Activated T-cell treated with anti-CD3 and anti-CD28 coated beads, Interleukin-2, amount 50 U/mL, for 4 hours (primary cell): ENCODE measurements at places on chromosomes 3 and 15. TPM values are rescaled to one million over a fixed set of nuclear protein-coding genes. Genes with fewer than 3 reads are reported as not detected.

GOLGA8G gene
- total RNA-seq = not detected

CIB2 gene
- 2.0 TPM for total RNA-seq

SLC35G2 gene
- total RNA-seq = 1.1 TPM

ZNF662 gene
- total RNA-seq = 1.4 TPM

P2RY12 gene
- total RNA-seq = not detected

FBXW12 gene
- total RNA-seq = not detected

CIDEC gene
- total RNA-seq = not detected

EBLN2 gene
- 3.2 TPM for total RNA-seq

DNA sequence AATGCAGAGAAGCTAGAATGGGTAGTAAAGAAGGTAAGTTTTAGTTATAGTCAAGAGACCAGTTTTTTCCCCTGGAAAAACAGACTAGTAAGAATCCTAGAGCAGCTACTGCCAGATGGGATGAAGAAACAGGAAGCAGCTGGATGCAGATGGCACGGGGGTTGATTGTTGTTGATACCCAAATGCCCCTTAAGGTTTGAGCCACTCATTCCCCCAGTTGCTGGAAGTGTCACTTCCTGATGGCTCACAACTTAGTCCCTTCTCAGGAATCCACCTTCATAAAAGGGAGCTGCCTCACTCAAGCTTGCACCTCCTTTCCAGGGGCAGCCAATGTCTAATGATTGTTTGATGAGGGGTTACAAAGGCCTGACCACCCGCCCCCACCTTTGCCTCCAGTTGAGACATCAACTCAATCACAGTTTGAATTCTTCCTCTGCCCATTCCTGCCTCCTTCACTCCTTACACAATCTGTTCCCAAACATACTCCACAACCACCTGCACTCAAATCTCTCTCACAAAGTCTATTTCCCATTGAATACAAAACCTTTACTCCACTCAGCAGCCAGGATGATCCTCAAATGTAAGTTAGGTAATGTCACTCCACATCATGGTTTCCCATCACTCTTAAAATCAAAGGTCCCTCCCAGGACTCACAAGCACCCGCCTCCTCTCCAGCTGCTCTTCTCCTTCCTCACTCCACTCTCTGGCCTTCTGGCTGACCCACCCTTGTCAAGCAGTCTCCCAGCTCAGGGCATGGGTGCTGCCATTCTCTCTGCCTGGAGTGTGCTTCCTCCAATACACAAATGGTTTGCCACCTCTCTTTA lies 450.1 kb upstream of the THBS1 start:
- DNase-seq = no peak

DNA sequence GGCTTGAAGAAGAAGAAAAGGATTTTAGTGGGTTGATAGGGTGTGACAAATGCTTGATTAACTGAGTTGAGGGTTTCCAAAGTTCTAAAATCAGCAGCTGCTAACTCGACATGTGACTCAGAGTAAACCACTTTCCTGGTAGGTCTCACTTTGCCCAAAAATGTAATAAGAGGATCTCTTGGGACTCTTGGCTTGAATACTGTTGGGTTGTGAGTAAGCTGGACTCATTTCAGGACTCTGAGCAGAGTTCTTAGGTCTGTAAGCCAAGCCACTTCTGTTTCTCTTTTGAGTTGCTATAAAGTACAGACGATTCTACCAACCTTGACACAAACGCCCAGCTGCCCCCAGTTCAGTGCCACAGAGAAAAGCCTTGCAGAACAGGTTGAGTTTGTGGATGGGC lies 241.1 kb downstream of the ZNF621 start:
- no peak for DNase-seq

DNA sequence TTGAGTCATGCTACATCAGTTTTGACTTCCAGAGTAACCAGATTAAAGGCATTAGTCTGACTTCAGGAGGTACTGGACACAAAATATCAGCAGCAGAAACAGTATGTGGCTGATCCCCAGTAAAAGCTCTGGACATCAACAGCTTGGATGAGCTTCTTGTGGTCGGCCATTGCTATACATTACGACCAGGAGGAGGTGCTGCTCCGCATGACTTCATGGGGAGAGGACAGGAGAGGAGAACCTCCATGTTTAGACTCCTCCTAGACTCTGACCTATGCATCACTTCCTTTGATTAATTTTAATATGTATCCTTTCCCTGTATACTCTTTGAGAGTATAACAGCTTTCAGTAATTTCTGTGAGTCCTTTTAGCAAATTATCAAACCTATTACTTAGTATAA lies 285.6 kb upstream of the ARHGEF26 start:
- no peak for DNase-seq

- no peak for DNase-seq
These were observed 96.9 kb downstream of the ZPLD1 start for GRCh38 chr3:102531686-102532085.

DNA sequence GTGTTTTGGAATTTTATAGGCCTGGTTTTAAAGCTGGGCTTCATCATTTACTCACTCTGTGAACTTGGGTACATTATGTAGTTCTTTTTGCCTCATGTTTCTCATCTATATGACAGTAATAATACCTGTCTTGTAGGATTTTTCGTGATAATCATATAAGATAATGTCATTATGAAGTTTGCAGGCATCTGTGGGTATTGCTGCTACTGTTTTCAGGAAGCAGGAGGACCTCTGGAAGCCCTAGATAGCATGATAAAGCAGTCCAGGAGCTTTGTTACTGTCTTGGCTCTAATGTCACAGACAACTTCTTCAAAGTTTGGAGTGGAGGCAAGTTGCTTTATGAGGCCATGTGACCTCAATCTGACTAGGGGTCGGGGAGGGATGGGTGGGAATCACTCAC lies 145.0 kb upstream of the MEIS2 start:
- no peak for DNase-seq

GRCh38 chr15:64544450-64544849 lies 84.1 kb downstream of the ZNF609 start:
- DNase-seq = no peak

DNA sequence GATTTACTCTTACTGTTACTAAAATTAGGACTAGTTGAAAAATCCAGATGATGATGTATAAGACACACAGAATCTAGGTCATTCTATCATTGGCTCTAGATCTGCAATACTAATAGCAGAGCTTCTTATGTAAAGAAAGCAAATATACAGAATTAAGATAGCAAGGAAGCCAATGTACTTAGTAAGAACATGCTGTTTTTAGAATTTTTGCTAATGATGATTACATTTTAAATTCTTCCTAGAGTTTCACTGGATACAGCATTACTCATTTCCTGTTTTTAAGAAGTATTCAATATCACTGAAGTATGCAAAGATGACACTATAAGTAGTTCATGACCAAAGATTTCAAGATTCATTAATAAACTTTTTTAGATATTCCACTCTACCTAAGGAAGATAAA lies 60.7 kb downstream of the CFAP20DC start:
- no peak for DNase-seq

DNA sequence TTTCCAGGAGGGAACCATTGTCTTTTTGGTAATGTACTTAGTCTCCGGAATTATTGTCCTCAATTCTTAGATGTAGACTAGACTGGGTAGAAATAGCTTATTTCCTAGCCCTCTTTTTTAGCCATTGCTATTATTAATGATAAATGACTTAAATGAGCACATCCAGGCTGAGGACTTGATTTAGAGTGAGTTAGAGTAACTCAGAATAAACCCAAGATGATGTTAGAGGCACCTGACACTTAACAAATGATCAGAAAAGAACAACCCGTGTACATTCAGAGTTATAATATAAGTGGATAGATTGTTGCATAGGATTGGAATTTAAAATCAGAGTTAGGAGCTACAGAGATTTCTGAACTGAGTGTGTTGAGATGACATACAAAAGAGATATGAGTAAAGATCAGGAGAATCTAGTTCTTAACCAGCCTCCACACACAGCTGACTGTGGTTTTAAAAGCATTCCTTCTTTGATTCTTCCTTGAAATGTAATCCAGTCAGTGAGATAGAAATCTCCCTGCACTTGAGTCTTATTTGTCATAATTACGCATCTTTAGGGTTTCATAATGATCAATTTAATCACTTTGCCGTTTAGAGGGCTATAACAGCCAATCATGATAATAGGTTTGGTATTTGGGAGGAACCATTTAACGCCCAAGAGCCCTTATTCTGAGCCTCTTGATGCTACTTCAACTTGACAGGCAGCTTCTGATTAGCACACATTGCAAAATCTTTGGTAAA lies 366.5 kb downstream of the GAP43 start:
- DNase-seq = no peak
